ENCODE measurements at places on chromosomes 16 and 17.

GRCh38 chr17:78110363-78111015, 18.1 kb downstream of the TMC6 start:
- no peak for DNase-seq

DNA sequence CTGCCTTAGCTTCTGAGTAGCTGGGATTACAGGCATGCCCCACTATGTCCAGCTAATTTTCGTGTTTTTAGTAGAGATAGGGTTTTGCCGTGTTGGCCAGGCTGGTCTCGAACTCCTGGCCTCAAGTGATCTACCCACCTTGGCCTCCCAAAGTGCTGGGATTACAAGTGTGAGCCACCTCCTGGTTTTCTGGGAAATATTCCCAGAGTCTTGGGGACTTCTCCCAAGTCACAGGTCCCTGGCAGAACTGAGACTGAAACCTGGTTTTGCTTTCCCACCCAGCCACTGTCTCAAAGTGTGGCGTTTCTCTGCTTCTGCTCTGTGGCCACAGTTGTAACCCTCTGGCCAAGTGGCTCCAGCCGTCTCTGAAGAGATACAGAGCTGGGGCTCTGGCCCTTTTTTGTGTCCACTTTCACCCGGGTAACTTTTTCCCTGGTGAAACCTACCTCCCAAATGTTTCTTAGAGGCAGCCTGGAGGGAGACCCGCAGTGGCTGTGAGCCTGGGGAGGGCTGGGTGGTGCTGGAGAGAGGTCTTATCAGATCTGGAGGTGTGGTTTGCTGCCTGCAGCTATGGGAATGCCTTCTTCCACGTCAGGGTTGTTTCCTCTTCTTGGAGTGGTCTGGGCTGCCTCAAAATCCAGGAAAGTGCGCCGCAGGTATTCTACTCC, 5.1 kb downstream of the KSR1 start:
- no peak for DNase-seq

- no peak for DNase-seq
Observed at GRCh38 chr16:79229361-79229760, 371.2 kb downstream of the MAF start.

GRCh38 chr17:29591737-29592608, 959 bp upstream of the ANKRD13B start:
- DNase-seq = peak; percentile 64

- no peak for DNase-seq
Observed at GRCh38 chr16:27149986-27150385, 53.3 kb upstream of the KDM8 start.

DNA sequence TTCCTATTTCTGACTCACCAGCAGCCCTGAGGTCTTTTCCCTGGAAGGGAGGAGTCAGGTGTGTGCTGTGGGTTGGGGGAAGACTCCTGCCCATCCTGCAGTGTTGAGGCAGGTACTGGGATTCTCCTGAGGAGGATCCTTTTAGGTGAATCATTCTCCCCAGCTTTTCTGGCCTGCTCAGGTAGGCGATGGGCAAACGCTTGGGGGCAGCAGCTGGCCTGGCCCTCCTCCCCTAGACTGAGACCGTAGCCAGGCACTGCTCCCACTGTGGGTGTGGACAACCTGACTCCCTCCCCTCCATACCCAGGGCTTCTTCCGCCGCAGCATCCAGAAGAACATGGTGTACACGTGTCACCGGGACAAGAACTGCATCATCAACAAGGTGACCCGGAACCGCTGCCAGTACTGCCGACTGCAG, 15.1 kb downstream of the GJD3 start:
- DNase-seq = no peak

GRCh38 chr16:50440991-50441390, 72.2 kb upstream of the BRD7 start:
- no peak for DNase-seq

- DNase-seq = no peak
Observed at GRCh38 chr16:53152329-53152728, 97.5 kb downstream of the CHD9 start.

Measured in stimulated activated CD4-positive, alpha-beta T cell treated with anti-CD3 and anti-CD28 coated beads, Interleukin-15, amount 100 ng/mL, for 1 hour (primary cell).